ENCODE measurements at places on chromosomes 11 and 22. TPM values are rescaled to one million over a fixed set of nuclear protein-coding genes. Genes with fewer than 3 reads are reported as not detected.

Gene GAL3ST1
- 0.57 TPM for total RNA-seq

Gene IL10RA
- total RNA-seq = 6.0 TPM

Gene TYR
- total RNA-seq = not detected

Gene TST
- total RNA-seq = 45.8 TPM

DNA sequence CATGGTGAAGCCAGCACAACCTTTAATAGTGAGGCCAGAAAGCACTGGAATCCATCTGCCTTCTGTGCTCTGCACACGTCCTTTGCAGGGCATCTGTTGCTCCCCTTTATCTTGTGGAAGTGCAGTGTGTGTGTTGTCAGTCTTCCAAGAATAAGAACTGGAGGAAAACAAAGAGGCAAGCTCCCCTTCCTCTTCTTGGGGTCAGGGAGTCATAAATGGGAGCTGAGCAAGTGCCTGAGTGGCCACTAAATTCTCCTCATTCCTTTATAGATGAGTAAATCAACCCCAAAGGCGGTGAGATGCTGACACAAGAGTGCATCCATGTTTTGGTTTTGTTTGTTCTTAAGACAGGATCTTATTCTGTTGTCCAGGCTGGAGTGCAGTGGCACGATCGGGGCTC lies 38.3 kb downstream of the WT1 start:
- DNase-seq = no peak

DNA sequence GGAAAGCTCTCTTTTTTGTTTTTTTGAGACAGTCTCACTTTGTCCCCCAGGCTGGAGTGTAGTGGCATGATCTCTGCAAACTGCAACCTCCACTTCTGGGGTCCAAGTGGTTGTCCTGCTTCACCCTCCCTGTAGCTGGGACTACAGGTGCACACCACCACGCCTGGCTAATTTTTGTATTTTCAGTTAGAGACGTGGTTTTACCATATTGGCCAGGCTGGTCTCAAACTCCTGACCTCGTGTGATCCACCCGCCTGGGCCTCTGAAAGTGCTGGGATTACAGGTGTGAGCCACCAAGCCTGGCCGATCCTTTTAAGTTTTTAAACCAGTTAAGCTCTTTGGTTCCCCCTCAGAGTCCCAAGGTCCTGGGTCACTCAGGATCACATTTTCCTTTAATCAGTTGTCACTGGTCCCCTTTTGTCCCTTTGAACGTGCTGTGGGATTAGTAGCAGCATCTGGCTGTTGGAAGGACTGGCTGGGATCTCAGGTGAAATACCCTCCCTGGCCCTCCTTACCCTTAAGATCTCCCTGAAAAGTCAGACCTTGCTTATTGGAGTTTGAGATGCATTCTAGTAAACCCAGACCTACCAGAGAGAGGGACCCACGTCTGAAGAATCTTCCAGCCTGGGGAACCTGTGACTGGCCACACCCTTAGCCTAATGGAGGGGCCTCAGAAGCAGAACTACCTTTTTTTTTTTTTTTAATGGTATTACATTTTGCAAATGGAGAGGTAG lies 8.1 kb downstream of the MALAT1 start:
- no peak for DNase-seq

GRCh38 chr11:105208019-105208418 lies 68.5 kb upstream of the CARD18 start:
- no peak for DNase-seq

DNA sequence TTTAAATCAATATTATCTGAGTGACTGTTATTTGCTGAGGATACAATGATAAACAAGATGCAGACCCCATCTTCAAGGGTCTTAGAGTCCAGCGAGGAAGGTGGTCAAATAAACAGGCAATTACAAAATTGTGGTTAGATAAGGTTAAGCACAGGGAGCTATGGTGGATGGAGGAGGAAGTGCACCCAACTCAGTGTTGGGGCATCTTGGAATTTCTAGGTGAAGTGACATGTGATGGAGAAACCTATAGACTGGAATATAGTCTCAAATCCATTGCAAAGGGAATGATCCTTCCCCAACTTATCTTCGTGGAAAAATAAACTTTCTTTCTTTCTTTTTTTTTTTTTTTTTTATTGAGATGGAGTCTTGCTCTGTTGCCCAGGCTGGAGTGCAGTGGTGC lies 3.4 kb upstream of the PTPRJ start:
- no peak for DNase-seq

DNA sequence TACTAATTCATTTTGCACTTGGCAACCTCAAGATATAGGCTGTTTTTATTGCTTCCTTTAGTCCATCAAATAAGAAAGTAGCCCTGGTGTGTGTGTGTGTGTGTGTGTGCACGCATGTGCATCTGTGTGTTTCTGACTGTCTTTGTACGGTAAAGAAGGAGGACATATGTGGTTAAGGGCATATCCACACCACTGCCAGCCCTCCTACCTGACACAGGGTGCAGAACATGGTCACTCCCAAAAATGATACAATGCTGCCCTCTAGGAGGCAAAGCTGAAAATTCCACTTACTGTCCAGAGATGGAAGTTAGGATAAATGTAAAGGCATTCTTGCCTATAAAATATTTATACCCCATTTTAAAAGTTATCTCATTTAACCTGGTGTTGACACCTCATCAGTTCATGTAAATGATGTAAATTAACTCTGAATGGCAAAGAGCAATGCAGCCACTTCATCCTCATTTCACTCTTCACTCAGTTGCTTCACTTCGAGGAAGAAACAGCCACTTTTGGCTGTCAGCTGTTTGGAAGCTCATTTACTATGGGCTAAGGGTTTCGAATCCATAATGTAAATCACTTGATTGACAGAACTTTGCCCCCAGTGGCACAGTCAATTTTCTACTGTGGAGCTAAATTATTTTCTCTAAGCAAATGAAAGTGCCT lies 83.1 kb upstream of the MTNR1B start:
- DNase-seq = no peak

DNA sequence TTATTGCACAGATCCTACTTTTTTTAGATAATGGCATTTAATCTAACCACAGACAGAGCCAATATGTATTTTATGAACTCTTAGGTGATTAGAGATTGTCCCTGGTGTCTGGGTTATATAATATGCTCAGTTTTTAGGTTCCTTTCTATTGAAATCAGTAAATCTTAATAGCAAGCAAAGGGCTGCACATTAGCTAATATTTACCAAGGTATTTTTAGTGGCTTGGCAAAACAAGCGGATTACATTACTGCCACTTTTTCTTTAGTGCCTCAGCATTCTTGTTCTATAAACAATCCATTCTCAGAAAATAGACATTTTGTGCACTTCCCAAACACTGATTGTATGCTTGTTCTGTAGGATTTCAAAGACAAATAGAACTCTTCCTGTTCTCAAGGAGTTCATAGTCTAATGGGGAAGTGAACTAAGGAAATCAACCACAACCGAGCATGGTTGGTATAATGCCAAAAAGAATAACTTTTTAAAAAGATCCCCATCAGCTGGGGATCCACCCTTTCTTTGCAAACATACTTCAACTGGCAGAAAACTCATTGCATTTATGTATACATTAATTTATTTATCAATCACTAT lies 23.8 kb downstream of the KCNJ1 start:
- no peak for DNase-seq

DNA sequence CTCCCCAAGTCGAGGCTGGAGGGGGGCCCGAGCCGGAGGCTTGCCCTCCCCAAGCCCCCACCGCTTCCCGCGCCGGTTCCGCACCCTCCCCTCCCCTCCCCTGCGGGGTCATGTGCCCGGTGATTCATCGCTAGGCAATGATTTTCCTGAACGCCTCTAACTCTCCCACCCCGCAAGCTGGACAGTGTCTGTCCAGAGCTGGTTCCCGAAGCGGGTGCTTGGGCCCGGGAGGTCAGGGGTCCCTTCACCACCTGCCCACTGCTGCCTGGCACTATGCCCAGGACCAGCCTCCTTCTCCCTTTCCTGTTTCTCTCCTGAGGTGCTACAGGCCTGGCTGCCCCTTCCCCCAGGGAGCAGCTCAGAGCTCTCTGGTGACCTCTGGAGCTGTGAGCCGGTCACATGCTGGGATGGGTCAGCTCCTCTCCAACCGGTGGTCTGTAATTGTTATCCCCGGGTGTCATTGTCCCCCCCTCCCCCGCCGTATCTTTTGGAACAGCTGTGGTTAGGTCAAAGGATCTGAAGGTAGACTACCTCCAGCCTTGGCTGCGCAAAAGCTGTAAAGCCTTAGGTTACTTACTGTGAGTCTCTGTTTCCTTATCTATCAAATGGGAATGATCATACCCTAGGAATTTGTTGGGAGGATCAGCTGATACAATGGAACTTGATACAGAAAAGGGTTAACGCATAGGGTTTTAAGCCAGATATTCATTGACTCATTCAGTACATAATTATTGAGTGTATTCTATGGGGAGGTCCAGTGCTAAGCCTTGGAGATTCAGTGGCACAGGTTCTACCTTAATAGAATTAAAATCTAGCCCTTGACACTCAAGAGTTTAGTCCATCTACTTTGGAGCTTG lies 753 bp downstream of the STX3 start:
- DNase-seq = peak; percentile 76

DNA sequence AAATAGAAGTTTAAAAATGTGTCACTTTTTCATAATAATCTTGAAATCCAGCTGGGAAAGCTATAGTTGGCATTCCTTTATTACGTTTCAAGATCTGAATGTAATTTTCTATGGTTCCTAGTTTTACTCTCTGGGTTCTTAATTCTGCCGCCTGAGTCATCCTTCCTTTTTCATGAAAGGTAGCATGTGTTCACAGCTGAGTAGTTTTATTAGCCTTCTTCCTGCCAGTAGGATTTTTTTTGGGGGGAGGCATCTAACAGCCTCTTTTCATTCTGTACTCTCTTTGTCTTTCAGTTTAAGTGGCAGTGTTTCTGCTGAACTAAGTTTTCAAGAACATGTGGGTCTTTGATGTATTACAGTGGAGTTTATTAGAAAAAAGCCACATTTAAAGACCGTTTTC lies 36.5 kb downstream of the OR2AG2 start:
- no peak for DNase-seq

DNA sequence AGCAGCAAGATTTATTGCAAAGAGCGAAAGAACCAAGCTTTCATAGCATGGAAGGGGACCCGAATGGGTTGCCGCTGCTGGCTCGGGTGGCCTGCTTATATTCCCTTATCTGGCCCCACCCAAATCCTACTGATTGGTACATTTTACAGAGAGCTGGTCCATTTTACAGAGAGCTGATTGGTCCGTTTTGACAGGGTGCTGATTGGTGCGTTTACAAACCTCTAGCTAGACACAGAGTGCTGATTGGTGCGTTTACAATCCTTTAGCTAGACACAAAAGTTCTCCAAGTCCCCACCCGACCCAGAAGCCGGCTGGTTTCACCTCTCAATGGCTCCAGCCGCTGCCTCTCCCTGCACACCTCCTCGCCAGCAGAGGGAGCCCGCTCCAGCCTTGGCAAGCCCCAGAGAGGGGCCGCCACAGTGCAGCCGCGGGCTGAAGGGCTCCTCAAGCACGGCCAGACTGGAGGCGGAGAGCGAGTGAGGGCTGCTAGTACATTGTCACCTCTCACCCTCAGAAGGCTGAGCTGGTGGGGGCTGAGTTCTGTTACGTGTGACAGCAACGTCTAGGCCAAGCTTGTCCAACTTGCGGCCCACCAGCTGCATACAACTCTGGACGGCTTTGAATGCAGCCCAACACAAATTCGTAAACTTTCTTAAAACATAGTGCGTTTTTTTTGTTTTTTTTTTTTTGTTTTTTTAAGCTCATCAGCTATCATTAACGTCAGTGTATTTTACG lies 8.7 kb downstream of the PTH start:
- peak; percentile 74 for DNase-seq

Measured in left ventricle myocardium superior (tissue), 1 donor.